ENCODE measurements at places on chromosomes 12 and 14.

GRCh38 chr12:65911321-65911720 lies 87.0 kb downstream of the HMGA2 start:
- no peak for DNase-seq

DNA sequence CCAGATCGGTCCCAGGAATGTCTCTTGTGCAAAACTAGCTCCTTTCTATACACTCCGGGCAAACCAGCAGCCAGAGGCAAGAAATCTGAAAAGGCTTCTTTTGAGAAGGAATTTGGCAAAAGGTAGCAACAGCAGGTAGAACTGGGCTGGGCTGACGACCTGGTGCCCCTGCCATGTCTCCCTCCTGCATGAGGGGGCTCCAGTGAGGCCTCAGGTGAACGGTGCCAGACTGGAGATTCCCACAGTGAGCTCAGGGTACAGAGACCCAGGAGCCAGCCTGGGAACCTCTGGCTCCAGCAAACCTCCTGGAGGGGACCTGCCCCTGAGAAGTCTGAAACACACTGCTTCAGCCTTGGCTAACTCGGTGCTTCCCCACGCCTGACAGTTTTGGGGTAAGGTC lies 10.8 kb downstream of the ITPK1 start:
- DNase-seq, result no peak

- DNase-seq, result no peak
Measured at GRCh38 chr14:101988377-101988776, 24.0 kb downstream of the DYNC1H1 start.

DNA sequence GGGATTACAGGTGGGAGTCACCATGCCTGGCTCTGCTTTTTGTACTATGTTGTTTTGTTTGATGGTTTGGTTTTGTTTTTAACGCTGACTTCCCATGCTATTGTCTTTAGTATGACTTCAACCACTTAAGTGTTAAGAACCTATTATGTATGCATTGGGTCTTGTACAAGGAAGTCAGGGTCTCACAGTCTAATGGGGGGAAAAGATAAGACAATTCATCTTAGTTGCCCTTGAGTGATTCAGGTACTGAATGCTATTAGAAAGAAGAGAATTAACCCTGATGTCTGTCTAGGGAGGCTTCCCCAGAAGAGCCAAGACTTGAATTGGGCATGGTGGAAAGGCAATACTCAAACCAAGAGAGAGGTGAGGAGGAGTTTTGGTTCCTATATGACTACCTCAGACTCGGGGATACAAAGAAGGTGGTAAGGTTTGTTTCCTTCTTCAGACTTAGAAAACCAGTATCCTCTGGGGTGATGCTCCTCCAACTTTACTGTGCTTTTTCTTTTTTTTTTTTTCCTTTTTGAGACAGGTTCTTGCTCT lies 64.6 kb downstream of the SUSD6 start:
- DNase-seq, result no peak

DNA sequence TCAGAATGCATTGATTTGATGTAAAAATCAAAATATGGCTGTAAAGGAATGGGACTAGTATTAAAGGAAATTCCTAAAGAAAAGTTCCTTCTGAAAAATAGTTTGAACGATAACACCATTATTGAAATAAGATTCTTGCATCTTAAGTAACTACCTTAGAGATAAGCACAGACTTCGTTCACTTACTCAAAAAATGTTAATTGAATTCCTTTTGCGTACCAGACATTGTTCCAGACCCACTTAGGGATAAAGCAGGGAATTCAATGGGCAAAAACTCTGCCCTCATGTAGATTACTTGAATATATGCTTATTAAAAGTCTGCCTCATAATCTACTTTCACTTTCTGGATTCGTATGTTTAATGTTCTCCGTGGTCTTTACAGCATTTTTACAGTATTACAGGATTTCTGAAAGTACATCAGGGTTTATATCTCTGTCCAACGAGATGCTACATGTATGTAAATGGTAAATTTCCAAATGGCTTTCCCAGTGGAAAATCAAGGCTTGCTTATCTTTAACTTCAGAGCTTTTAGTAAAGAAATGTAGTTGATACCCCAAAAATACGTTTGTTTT lies 213.7 kb downstream of the GXYLT1 start:
- no peak for DNase-seq

DNA sequence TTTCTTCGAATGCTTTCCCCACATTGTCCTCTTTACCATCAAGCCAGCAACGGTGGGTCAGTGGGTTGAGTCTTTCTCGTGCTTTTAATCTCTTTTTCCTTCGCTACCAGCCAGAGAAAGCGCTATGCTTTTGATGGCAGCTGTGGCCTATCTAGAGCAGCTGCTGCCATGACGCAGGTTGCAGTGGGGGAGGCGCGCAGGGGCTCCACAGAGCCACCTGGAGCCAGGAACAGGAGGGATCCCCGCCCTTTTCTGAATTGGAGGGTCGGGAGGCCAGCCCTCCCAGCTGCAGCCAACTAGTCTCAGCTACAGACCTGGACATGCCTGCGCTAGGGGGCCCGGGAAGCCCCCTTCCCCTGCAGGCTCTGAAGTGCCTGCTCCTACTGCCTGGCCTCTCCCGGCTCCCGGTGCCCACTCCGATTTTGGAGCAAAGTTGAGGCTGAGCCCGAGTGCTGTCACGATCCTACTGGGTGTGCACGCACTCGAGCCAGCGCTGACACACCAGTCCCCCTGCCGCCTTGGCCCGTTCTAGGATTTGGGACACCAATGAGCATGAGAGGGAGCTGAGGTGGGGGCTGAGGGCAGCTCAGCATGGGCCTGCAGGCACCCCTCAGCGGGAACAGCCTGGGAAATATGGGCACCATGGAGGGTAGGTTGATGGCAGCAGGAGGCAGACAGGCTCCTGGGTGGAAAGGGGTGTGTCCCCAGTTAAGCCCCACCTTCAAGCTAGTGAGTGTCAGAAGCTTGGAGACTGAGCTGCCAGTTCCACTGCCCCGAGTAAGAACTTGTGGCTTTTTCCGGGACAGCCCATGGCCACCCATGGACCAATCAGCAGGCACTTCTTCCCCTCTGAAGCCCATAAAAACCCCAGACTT lies 784.2 kb downstream of the SLC6A15 start:
- DNase-seq, result no peak

- DNase-seq, result no peak
Measured at GRCh38 chr14:93232159-93232558, 25.1 kb downstream of the UBR7 start.

DNA sequence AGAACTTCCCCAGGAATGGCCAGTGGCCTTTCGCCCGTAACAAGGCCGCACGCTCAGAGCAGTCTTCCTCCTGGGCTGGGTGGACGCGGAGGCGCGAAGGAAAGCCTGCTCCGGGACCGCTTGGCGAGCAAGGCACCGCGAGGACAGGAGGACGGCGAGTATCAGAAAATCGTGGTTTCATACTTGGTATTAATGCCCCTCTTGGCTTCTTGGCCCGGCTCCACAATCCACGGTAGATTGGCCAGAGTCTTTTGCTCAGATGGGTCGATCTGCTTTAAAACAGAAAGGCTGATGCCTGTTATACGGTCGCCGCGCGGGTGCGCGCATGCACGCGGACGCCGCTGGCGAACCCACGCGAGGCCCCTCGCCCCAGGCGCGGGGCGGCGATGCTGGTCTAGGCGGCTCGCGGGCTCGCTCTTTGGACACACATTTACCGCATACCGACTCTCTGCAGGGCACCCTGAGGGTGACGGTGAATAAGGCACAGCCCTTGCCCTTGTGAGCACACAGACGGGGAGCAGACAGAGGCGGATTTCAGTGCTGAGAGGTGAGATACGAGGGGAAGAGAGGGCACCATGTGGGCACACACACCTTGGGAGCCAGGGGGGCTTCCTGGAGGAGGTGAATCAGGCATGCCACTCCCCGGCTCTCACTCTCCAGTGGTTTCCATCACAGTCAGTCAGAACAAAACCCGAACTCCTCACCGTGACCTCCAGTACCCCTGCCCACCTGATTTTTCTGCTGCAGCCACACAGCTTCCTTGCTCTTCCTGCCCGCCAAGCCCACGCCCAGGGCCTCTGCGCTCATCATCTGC lies 100.7 kb downstream of the APAF1 start:
- DNase-seq, result no peak

- no peak for DNase-seq
Measured at GRCh38 chr12:120994059-120994458, 15.7 kb downstream of the HNF1A start.

- DNase-seq, result no peak
Measured at GRCh38 chr12:125331342-125332052, 266.3 kb downstream of the AACS start.

- no peak for DNase-seq
Measured at GRCh38 chr12:64883264-64884163, 59.1 kb downstream of the TBC1D30 start.

DNA sequence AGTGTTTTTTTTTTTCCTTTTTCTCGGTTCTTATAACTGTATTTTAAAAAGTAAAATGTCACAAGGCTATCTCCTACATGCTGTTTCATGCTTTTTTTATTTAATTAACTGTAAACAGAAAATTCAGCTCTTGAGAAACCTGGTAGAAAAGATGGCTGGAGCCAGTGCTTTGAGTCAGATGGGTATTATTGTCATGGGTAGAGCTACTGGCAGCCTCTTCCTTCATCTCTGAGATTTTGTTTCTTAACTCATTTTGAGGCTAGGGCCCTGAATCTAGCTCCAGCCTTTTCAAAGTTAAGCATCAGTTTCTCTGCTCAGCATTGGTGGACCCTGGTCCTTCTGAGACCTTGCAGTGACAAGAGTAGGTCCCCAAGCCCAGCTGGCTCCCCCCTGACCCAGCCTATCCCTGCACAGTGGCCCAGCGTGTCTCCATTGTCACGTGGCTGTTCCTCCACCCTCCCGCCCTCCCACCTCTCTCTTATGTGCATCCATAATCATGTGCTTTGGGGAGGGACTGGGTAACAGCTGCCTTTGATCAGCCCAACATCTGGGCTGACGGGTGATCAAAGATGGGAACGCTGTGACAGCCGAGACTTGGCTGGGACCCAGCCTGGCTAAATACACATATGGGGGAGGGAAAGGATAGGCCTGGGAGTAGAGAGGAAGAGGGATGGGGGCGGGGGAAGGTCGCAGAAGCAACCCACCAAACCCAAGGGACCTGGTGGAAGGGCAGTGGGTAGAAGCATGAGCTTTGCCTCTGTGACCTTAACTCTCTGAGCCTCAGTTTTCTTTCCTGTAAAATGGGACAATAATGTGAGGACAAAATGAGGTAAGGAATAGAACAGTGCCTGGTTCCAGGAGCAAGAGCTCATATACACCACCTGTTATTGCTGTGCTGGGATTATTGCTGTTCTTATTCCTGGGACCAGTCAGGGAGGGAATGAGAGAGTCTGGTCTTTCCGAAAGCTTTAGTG lies 24.4 kb upstream of the RBM19 start:
- no peak for DNase-seq

- no peak for DNase-seq
Measured at GRCh38 chr12:24111616-24112015, 162.1 kb upstream of the SOX5 start.

DNA sequence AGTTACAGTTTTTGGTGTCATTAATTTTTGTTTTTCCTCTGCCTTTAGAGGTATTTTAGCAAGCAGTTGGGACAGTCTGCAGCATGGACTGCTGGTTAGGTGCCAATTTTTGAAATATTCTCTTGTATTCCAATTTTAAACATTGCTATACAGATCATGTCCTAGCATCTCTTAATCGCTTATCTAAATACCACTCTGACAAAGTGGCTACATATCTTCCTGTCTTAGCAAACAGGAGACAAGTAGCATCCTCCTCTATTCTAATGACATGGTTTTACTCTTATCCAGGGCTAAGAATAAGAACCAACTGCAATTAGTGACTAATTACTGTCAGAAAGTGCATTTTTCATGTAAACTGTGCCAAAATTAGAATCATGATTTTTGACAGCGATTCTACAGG lies 117.8 kb upstream of the ATP2B1 start:
- DNase-seq, result no peak

DNA sequence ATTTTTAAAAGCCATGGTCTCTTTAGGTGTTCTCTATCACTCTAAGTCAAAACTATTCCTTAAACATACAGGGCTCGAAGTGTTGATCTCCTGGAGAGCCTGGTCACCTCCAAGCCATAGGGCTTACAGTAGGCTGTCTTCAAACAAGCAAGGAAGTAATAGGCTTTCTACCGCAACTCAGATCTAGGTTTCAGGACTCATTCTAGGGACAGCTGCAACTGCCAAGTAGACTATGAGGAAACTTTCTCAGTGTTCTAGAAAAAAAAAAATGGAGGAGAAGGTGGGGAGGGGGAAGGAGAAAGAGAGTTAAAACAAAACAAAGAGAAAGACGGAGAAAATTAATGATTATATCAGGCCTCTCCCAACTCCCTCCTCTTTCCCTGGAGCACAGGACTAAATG lies 106.9 kb upstream of the ETV6 start:
- no peak for DNase-seq

Data from cerebellum (tissue), 4 donors.